ENCODE measurements at places on chromosomes 6 and 20.

GRCh38 chr6:109527989-109528388, 45.0 kb upstream of the ZBTB24 start:
- peak; percentile 38 for DNase-seq

DNA sequence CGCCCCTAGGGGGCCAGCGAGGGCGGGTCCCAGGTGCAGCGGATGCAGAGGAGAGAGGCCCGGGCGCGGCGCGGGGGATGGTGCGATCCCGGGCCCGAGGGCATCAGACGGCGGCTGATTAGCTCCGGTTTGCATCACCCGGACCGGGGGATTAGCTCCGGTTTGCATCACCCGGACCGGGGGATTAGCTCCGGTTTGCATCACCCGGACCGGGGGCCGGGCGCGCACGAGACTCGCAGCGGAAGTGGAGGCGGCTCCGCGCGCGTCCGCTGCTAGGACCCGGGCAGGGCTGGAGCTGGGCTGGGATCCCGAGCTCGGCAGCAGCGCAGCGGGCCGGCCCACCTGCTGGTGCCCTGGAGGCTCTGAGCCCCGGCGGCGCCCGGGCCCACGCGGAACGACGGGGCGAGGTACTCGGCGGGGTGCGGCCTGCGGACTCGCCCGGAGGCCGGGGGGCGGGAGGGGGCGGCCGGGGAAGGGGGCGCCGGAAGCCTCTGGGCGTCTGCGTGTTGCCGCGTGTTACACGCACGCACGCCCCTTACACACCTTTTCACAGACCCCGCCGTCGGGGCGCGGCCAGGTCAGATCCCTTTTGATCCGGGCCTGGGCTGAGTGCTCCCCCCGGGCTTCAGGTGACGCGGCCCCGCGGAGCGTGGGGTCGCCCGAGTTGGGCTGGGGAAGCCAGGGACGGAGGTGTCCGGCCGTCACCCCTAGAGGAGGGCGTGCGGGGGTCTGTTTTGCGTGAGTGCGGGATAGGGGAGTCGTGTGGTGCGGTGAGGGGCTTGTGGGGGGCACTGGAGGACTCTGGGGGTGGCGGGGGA, 412 bp downstream of the TRIB3 start:
- peak; percentile 66 for DNase-seq

DNA sequence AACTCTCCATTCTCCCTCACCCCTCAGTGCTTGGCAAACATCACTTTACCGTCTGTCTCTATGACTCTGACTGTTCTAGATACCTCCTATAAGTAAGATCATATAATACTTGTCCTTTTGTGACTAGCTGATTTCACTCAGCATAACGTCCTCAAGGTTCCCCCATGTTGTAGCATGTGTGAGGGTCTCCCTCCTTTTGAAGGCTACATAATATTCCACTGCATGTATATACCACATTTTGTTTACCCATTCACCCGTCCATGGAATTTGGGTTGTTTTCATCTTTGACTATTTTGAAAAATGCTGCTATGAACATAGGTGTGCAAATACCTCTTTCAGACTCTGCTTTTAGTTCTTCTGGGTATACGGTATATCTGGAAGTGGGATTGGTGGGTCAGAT, 28.3 kb downstream of the CTCFL start:
- DNase-seq = no peak

DNA sequence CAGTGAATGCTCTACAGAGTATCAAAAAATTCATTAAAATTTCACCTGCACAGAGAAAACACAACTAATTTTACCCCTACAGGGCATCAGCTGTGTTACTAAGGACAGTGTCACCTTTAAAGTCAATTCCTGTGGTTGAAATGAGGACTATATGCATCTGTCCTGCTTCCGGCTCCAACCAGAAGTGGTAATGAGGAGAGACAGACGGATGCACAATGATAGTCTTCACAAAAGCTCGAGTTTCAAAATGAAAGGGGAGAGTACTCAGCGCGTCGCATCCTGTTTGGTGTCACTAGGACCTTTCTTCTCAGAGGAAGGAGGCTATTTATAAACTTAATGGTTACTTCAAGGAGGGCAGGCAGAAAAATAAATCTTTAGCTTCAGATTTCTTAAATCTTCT, 86.5 kb downstream of the LYRM4 start:
- peak; percentile 72 for DNase-seq

GRCh38 chr6:24340998-24341938, 16.6 kb downstream of the DCDC2 start:
- DNase-seq = no peak

DNA sequence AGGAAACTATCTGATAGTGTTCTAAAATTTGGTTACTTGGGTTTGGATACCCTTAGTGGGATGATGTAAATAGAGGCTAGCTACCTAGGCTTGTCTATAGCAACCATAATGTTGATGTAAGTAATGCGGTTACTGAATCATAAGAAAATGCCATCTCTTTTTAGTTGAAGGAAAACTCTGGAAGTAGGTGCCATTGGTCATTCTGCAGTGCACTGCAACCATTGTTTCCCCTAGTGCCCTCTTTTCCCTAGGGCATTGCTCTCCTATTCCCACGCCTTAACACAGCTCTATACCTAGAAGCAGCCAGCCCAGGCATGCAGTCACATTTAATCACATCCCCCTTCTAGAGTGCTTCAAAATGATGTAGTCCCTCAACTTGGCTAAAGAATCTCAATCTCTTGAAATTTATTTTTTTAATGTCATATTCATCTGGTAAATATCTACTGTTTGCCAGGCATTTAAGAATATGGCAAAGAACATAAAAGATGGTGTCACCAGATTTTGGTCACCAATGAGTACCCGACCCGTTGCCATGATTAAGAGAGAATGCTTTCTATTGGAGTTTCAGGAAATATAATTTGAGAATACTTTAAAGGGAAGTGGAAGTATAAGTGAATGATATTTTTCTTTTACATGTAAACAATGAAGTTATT, 10.4 kb downstream of the LOC128125822 start:
- DNase-seq = no peak

DNA sequence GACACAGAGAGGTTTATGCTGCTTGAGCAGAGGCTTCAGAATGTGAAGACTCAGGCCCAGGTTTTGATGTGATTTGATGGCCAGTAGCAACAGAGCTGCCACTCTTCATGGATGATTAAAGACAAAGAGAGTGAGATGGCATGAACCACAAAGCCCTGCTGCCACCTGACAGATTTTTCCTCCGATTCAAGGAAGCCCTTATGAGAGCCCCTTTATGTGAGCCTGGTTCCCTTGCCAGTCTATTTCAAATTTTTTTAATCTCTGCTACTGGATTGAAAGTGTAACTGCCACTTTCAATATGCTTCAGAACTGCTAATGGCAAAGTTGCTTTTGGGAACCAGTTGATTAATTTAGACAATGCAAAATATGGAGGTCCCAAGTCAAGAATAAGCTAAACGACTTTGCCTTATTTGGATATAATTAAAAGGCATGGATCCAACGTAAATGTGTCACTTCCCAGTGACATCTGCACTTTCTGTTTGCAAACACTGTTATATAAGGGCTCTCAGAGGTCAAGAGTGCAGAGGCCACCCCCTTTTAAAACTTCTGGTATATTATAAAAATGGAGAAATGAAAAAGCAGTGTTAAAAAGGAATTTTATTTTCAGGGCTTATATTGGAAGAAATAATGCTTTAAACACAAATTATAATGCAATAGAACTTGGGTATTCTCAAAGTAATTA, 238.9 kb upstream of the FLRT3 start:
- no peak for DNase-seq

- DNase-seq = peak; percentile 46
Observed at GRCh38 chr6:47288267-47289090, 21.2 kb downstream of the TNFRSF21 start.

GRCh38 chr6:44006872-44007303, 120.4 kb downstream of the MRPL14 start:
- DNase-seq = no peak

DNA sequence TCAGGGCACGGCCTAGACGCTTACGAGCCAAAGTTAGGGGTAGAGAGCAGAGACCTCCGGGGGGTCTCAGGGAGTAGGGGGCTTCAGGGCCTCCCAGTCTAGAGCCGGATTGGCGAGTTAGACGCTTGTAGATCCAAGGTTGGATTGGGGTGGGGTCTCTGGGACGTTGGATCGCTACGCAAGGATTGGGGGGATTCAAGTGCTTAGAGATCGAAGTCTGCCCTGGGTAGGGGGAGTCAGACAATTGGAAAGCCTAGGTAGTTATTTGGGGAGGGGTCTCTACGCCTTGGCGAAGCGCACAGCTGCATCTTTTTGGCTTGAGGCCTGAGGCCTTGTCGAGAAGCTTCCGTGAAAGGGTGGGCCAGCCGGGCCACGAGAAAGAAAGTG, 469 bp downstream of the STX16 start:
- DNase-seq = no peak

DNA sequence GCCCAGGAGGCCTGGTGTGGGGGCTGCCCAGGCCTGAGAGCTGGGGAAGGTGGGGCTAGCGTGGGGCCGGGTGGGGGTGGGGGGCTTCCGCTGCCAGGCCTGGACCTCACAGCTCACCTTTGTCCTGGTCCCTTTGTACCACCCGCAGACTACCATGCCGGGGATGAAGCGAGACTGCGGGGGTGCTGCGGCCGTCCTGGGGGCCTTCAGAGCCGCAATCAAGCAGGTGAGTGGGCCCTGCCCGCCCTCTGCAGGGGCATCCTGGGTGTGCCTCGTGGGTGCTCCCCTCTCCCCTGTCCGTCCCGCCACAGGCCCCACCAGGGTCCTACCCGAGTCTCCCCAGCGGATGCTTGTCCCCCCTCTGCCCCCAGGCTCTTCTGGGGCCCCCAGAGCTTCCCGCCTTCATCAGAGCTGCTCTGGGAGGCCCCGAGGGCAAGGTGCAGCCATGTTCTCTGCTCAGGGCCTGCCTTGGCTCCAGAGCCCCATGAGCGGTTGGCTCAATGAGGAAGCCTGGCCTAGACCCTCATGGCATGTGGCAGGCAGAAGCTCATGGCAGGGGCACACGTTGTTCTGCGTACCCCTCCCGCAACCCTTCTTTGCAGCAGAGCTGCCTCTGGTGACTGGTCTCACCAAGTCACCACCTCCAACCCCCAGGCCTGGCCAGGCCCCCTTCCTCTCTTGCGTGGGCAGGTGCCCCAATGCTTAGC, 14.5 kb downstream of the NPEPL1 start:
- DNase-seq = no peak

- DNase-seq = peak; percentile 68
Observed at GRCh38 chr6:166275714-166276166, 32.5 kb downstream of the PRR18 start.

DNA sequence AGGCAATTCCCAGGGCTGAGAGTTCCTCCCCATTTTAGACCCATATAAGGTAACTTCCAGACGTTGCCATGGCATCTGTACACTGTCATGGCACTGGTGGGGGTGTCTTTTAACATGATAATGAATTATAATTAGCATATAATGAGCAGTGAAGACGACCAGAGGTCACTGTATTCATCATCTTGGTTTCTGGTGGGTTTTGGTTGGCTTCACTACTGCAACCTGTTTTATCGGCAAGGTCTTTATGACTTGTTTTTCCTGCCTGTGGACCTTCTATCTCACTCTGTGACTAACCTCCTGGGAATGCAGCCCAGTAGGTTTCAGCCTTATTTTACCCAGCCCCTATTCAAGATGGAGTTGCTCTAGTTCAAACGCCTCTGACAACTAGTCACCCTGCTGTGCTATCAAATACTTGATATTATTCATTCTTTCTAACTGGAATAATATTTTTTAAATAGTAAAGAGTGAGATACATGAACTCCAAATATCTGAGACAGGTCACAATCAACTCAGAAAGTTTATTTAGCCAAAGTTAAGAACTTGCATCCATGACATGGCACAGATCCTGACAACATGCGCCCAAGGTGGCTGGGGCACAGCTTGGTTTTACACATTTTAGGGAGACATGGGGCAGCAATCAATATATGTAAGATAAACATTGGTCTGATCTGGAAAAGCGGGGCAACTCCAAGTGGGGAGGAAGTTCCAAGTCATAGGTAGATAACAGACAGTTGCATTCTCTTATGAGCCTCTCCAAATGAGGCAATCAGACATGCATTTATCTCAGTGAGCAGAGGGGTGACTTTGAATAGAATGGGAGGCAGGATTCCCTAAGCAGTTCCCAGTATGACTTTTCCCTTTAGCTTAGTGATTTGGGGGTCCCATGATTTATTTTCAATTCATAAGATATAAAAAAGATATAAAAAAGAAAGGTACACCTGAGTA, 1.2 kb upstream of the UFL1 start:
- peak; percentile 22 for DNase-seq

DNA sequence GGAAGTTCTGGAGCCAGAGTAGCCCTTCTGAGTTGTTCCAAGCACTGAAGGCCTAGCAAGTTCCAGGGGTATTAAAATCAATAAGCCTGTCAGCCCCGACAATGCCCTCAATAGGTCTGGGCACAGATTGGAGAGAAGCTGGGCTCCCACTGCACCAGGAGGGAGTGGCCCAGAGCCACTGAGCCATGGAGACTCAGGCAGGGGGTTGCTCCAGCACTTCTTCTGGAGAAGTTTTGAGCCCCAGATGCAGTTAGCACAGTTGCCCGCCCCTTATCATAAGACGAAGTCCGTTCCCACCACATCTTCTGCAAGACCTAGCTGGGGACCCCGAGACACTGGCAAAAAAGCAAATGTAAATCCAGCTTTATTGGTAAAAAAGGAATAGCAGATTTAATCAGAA, 13.0 kb downstream of the DEFB132 start:
- DNase-seq = no peak

GRCh38 chr6:161370880-161371279, 97.0 kb upstream of the AGPAT4 start:
- DNase-seq = peak; percentile 62

DNA sequence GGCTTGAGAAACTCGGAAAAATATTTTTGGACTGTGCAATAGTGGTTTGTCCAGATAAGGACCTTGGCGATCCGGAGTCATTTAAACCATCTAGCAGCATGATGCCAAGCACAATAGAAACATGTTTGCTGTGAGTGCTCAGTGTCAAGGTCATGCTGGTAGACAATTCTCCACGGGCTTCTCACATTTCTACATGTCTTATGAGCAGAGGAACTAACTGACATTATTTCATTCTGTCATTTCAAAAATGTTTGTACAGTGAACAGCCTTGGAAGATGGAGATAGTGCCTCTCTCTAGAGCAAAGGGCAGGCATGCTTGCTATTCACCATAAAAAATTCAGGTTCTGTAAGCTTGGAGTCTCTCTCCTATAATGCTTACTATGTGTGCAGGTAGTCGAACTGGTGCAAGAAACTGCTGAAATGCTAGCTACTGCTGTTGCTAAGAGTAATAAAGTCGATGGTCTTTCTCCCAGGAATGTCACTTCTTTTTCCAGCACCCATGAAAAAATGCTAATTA, 25.4 kb upstream of the CCN2 start:
- no peak for DNase-seq

DNA sequence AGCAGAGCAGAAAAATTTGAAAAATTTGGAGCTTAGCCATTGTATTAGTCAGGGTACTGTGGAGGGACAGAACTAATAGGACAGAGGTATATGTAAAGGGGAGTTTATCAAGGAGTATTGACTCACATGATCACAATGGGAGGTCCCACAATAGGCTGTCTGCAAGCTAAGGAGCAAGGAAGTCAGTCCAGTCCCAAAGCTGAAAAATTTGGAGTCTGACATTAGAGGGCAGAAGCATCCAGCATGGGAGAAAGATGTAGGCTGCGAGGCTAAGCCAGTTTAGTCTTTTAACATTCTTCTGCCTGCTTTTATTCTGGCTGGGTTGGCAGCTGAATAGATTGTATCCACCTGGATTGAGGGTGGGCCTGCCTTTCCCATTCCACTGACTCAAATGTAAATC, 82.0 kb downstream of the SMPDL3A start:
- DNase-seq = peak; percentile 75

All from A673 (cell line).